Dermis microvascular lymphatic vessel endothelial cell (primary cell): ENCODE measurements at places on chromosomes 4 and X.

DNA sequence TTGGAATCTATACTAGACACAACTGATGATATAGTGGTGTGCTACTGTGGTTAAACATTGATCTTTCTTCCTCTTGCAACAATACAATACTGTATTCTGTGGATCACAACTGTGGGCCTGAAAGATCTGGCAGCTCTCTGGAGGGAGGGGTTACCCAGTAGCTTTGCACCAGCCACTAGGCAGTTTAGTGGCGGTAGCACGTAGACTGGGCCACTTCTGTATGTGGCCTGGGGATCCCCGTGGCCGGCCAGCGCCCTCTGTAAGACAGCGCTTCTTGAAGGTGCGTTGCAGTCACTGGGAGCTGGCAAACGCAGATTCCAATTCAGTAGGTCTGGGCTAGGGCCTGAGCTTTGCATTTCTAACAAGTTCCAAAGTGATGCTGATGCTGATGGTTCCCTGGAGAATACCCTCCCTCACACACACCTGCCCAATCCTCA, 168.6 kb downstream of the MGST2 start:
- DNase-seq: no peak

DNA sequence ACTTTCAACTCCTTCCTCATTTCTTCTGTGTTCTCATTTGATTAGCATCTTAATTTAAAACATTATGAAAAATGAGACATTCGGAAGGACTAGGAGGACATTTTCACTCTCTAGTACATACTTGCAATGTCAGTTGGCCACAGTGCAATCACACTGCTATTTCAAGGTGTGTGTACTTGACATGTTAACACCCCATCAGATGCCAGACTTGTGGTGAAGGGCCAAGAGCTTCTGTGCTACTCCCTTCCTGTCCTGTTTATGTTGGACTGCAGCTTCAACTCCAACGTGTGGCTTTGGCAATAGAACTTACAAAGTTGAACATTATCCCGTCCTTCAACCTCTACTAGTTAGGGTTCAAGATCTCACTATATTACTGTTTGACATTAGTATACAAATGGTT, 221.0 kb downstream of the PALLD start:
- peak; percentile 62 for DNase-seq

DNA sequence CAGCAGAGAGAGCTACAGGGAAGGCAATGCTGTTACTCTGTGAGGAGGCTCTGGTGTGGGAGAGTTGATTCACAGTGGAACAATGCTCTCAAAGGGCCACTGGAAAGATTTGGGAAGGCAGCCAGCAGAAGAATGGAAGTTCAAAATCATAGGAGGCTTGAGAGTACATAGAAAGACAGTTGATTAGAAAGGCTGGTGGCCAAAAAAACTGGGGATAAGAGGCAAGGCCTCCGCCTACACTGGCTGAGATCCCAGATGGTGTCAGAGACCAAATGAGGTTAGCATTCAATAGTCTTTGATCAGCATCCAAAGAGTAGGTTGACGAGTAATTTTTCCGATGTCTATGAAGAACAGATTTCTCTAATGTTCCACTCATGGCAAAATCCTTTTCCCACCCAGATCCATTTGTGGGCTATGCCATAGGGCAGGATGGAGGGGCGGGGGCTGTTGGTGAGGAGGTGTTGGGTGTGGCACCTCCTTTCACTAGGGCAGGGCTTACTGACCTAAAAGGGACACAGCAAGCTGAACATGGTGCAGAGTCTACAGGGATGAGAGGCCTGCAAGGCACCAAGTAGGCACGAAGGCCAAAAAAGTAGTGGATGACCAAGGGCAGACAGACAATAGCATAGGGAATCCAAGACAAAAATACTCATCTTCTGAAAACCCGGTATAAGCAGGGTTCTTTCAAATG, 15.1 kb downstream of the TEC start:
- no peak for DNase-seq

GRCh38 chr4:72397314-72397713, 171.7 kb downstream of the ADAMTS3 start:
- no peak for DNase-seq

DNA sequence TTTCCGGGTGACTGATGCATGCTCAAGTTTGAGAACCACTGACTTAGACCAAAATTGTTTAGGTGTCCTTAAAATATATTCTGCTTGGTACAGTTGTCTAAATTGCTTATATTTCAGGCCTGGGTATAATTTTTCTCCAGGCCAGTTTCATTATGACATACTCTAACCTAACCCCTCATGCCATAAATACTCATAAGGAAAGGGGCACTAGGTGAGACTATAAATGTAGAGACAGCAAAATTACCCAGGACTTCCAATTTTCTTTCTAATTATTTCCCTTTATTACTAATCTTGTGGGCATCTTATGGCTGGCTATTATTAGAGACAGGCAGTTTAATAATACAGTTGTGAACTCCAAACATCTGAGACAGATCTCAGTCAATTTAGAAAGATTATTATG, 150.2 kb downstream of the RRAGB start:
- no peak for DNase-seq

DNA sequence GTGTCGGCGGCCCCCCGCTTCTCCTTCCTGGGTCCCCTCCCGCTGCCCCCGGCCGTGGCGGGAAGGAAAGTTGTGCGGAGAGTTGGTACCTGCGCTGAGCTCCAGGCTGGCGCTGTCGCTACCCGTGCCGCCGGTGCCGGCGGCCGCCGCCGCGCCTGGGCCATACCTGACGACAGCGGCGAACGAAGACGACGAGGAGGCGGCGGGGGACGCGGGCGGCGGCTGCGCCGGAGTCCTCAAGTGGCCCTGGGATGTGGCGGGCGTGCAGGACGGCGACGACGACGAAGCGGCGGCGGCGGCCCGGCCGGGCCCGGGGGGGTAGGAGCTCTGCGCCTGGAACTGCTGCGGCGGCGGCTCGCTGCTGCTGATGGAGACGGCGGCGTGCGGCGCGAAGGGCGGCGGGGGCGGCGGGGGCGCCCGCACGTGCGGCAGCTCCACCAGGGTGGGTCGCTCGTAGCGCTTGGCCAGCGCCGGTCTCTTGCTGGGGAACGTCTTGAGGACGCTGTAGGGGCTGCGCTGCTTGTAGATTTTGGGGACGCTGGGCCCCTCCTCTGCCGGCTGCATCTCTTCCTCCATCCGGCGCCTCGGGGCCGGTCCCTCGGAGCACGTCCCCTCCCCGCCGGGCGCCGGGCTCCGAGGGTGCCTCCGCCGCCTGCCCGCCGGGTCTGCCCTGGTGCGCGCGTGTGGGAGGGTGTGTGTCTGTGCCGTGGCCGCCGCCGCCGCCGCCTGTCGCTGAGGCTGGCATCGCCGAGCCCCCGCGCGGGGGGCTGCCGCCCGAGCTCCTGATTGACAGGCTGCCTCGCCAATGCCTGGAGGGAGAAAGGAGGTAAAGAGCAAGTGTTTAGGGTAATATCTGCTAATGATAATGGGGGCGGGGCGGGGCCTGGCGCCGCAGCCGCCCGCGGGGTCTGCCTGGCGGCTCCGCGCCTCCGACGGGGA, 618 bp downstream of the BEND4 start:
- no peak for DNase-seq

DNA sequence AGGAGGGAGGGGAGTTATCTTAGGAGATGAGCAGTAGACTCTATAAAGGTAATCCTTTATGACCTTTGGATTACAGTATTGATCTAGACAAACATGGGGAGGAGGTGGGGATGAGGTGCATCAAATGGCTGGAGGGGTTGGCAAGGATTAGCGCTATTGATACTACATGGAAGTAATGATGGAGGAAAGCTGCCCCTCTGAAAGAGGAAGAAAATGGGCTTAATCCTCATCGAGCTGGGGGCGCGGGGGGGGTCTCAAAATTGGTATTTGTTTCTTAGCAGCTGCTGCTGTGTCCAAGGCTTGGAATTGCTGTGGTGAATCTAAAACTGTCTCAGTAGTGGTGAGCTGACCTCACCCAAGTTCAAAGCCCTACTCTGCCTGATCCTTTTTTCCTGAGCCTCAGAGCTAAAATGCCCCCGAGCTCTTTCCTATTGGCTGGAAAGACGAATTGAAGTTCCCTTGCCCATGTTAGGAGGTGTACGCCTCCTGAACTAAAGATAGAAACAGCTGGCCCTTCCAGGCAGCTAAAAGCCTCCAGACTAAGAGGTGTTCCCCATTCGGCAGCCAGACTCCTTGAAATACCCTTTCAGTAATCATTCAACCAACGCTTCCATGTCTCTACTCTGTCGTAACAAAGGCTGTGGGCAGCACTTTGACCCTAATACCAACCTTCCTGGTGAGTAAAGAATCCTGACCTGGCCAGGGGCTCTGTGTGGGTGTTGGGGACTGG, at the start of gene ITGB1BP2:
Gene ITGB1BP2, plus strand, starts transcription at position 556 of the 730 bp plus-strand sequence. Its CDS starts 57 bp downstream, at position 613.
- DNase-seq: no peak

GRCh38 chr4:99088023-99088449, 552 bp downstream of the ADH5 start:
- peak; percentile 57 for DNase-seq

DNA sequence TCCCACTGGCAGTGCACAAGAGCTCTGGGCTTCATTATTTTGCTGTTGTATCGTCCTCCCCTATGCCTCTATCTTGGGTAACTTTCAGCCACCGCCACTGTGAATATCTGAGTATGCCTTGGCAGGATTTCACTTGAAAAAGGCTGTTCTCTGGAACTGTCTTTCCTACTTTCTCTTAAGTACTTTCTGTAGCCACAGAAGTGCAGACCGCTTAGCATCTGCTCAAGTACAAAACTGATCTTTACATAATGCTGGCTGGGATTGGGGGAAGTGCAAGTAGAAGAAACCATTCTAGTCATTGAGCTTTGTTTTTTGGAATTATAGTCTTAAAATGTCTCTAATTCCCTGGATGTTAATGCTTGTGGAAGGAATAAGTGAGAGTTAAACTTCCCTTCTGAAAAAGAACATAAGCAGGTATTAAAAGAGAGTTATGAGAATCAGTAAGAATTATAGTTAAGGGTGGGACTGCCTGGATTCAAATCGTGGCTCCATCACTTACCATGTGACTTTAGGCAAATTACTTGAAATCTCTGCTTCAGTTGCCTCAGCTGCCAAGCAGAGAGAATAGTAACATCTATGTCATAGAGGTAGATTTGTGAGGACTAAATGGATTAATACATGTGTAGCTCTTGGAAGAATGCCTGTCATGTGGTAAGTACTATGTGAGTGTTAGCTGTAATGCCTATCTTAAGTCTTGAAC, 77.5 kb downstream of the MID1IP1 start:
- no peak for DNase-seq

DNA sequence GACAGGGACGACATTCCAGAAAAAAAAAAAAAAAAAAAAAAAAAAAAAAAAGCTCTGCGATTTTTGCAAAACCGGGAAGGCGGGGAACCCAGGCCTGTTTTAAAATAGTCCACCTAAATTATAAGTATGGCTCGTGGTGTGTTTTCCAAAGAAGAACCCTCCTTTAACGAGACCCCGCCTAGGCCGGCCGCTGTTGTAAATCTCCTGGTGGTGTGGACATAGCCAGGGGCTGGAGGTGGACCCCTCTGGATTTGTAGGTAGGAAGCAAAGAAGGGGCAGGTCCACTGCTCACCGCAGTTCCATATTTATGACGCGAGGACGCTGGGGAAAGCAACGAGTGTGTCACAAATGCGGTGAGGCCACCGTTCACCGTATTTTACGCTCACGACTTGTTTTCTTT, 94.0 kb upstream of the SHOX start:
- no peak for DNase-seq

DNA sequence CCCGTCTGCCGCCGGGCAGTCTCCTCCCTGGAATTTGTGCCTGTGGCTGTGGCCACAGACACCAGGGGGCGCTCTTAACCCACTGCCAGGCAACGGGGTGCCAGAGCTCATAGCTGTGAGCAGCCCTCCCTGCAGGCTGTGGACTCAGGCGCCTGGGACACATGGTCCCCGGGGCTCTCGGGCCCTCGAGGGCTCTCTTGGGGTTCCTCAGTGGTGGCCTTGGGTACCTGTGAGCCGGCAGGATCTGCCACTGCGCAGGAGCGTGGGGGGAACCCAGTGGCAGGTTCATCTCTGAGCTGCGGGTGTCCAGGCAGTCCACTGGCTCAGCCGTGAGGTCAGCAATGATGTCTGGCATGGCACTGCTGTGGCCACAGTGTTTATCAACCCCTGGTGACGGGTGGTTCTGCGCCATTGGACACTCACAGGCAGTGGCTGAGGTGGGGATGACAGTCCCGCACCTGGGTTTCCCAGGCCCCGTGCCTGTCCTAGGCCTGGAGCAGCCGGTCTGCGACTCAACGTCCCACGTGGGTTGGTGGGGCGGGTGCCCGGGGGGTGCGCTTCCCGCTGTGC, 37.2 kb downstream of the PCGF3 start:
- peak; percentile 64 for DNase-seq
